Endothelial cell of umbilical vein (primary cell): ENCODE measurements at places on chromosomes 5 and 9. TPM values are rescaled to one million over a fixed set of nuclear protein-coding genes. Genes with fewer than 3 reads are reported as not detected.

Gene TMEM252
- total RNA-seq, result not detected in 2 replicates

Gene DNAJC18
- 51.1 and 52.6 TPM in 2 replicates for total RNA-seq

Gene IL4
- not detected in 2 replicates for total RNA-seq

Gene C5orf58
- total RNA-seq, result not detected in 2 replicates

GRCh38 chr5:11064763-11065450 is 303.9 kb upstream of the DAP start:
- no peak for DNase-seq

GRCh38 chr5:96207420-96207819 is 225.6 kb downstream of the PCSK1 start:
- DNase-seq, result no peak

Gene GLDC
- total RNA-seq, result 2.6 and 4.7 TPM in 2 replicates

DNA sequence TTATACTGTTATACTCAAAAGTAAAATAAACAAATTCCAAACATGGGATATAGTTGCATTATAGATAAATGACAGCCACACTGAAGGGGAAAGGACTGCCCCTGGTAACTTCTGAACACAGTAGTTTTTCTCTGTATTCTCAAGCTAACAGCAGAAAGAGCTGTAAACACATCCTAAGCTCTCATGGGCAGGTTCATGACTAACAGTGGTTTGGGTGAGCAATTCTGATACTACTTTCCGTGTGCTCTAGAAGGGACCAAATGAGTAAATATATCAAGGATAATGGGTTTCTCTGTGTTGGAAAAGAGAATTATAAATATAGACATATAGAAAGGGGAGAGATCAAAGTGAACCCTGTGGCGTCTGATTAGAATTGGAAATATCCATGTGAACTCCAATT is 2.2 kb upstream of the LCN6 start:
- DNase-seq, result no peak

DNA sequence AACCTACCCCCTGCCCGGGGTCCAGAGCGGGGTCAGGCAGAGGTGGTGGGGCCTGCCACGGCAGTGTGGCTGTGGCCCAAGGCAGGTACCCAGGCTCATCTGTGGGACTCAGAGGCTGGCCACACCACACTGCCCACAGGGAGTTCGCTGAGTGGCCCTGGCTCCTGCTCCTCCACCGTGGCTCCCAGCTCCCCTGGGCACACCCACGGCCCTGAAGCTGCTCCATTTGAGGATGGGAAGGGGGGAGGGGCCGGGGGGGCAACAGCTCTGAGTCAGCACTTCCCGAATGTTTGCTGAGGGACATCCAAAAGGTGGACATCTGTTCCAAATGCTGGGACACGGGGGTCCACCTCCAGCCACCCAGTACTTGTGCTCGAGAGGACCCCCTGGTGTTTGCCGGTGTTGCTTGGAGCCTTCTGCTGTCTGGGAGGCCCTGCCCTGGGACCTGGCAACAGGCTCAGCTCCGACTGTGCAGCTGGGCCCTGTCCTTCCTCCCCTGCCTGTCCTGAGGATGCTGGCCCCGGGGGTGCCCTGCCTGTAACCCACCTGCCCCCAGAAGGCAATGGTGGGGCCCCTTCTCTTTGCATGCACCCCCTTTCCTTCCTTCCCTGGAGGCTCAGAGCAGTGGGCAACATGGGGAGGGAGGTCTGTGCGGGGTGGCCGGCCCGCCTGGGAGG is 2.5 kb upstream of the NRARP start:
- DNase-seq, result no peak
